ENCODE measurements at places on chromosomes 5 and 9. TPM values are rescaled to one million over a fixed set of nuclear protein-coding genes. Genes with fewer than 3 reads are reported as not detected.

- no peak for DNase-seq
Observed at GRCh38 chr9:89418474-89418845, 79.5 kb downstream of the SEMA4D start.

The CCL21 gene
- total RNA-seq: not detected

The SLC36A3 gene
- not detected for total RNA-seq

- DNase-seq: no peak
Observed at GRCh38 chr5:179753971-179754370, 21.3 kb downstream of the MAML1 start.

DNA sequence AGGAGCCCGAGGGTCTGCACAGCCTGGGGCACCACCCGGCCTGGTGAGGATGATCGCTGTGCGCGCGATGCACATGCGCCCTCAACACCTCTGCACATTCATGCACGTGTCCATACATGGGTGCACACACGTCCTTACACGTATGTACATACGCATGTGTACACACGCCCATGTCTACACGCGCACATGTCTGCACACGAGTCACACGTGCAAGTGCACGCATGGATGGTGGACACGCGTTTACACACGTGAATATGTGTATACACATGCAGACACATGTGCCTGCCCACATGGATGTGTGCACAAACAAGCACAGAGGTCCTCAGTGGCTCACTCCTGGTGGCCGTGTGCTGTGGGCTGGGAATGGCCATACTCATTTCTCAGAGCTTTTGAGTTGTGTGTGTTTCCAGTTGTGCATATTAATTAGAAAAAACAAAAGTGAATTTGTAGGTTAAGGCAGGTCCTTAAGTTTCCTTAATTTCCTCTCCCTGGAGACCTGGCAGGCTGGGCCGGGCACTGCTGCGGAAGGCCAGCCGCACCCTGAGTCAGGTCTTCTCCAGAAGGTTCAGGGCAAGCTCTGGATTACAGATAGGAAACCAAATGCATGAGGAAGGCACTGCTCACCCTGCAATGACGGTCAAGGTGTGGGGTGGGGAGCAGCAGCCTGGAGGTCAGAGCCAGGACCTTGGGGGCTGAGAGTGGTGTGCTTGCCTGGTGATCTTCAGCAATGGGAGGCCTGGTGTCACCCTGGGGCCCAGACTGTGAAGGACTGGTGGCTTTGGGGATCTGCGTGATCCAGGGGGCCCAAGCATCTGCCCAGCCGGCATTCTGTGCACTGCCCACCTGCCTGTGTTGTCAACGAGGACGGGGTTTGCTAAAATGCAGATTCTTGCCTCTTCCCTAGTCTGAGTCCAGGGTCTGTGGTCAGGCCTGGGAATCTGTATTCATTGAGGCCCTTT is 1.3 kb upstream of the RNU6ATAC start:
- DNase-seq: no peak

GRCh38 chr5:10162468-10162867 is 87.2 kb downstream of the ATPSCKMT start:
- DNase-seq: no peak

The RETREG1 gene
- 1.5 TPM for total RNA-seq

DNA sequence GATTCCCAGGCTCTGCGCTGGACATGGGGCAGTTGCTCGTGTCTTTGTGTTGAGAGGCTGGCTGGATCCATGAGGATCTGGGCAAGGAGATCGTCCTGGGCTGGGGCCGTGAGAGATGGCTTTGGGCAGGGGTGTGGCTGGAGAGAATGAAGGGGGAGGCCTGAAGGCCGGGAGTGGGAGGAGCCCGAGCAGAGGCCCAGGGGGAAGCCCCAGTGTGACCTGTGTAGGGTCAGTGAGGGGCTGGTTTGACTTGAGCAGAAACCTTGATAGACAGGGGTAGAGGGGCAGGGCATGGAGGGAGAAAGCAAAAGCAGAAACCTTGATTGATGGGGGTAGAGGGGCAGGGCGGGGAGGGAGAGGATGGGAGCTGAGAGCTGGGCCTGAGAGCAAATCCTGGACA is 54.4 kb upstream of the ASS1 start:
- no peak for DNase-seq

GRCh38 chr9:99977033-99977792 is 70.8 kb downstream of the STX17 start:
- no peak for DNase-seq

The BTNL8 gene
- total RNA-seq: not detected

DNA sequence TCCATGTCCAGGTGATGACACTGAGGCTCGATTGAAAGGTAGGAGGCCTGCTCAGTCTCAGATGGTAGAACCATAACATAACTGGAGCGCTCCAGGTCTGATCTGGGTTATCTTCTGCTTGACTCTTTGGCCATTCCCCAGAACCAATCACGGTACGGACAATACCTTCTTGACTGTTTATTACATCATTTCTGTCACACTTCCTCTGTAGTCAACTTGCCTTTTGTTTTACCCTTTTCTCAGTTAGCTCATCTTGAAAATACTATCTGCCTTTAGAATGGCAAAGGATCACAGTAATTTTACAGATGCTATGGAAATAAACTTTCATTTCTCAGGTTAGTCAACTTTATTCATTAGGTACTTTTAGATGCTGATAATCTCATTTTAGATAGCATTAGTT is 22.4 kb downstream of the GLRA1 start:
- DNase-seq: no peak

DNA sequence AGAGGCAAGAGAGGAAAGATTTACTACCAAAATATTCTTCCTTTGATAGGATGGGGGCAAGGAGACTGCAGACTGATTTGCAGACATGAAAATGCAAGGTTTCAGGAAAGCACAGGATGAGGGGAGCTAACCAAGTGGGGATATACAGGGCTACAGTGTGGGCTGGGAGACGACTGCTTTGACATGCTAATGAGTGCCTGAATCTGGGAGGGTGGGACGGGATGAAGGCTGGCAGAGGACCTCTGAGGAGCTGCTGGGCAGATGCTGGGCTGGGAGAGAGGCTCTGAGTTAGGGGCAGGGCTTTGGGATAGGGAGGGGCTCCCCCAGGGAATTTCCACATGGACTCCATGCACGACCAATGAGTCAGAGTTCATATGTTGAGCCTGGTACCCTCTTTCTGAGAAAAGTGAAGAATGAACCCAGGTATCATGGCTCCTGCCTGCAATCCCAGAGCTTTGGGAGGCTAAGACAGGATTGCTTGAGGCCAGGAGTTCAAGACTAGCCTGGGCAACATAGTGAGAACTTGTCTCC is 4.9 kb upstream of the CPLX2 start:
- DNase-seq: no peak

- DNase-seq: peak; percentile 21
Observed at GRCh38 chr5:147234825-147235635, at the start of gene STK32A. TSS of gene STK32A (plus strand) at chr5:147235026. CDS start at chr5:147239635, 4,609 bp downstream.

The ZNG1C gene
- 25.6 TPM for total RNA-seq

DNA sequence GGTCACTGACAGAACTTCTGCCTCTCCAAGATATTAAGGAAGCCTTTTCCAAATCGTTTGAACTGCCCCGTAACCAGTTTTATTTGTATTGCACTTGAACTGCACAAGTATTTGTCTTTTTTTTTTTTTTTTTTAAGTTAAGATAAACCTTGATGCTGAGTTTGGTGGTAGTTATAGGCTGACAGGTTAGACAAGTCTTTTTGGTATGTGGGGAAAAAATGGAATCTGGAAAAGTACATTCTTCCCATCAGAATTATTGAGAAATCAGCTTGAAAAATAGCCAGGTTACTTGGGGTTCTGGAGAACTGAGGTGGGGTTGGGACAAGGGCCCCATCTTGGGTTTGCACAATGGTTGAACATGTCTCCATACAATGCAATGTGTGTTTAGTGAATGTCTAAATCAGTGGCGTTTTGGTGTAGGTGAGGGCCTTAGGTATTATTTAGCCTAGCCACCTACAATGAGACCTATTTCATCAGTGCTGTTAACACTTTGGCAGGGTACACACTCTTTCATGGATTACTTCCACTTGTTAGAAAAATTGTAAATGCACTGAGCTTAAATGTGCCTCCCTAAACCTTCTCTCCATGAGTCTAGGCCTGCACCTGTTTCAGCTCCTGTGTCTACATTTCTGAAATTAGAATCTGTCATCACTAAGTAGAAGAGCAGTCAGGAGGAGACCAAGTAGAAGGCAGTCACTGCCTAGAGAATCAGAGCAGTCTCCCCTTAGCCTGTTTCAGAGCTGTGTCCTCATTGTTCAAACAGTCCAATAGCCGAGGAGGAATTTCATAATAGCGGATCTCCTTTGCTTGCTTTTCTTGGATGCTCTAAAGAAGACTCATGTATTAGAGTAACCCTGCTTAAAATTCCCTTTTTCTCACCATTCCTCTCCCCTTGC is 140.0 kb upstream of the HMHB1 start:
- DNase-seq: no peak

- DNase-seq: no peak
Observed at GRCh38 chr9:76516350-76516749, 57.4 kb downstream of the GCNT1 start.

- DNase-seq: no peak
Observed at GRCh38 chr9:16637218-16637617, 233.3 kb downstream of the BNC2 start.

The EGFL7 gene
- total RNA-seq: 60.2 TPM

The RABGAP1 gene
- total RNA-seq: 25.0 TPM

DNA sequence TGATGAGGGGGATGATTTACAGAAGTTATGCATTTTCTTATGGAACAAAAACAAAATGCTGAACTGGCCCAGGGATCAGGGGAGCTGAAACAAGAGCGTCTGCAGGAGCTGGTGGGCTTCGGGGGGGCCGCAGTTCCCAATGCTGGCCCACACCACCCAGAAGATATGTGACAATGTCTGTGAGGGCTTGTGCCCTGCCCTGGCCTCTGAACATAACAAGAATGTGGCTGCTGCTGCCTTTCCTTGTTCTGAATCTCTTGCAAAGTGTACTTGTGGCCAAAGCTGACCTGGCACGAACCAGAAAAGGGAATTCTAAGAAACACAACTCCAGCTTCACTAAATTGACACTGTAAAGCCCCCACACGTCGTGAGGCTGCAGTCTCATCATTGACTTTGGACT is 66.7 kb downstream of the SEC61B start:
- DNase-seq: no peak

GRCh38 chr5:17255471-17256021 is 38.1 kb downstream of the BASP1 start:
- no peak for DNase-seq

DNA sequence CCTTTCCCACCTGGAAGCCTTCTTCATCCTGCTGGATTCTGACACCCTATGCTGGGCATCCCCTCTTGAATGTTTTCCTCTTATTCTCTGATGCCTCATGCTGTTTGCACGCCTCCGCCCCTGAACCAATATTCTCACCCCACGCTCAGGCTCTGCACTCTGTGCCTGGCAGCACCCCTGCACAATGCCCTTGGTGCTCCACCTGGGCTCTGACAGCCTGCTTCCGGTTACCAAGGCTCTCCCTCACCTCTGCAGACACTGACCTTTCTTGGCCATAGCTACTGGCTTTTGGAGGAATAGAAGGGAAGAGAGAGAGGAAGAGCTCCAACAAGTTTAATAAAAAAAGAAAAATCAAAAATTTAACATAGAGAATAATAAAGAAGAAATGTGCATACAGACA is 108.7 kb upstream of the SHB start:
- no peak for DNase-seq

GRCh38 chr5:151094030-151094851 is 13.4 kb upstream of the TNIP1 start:
- no peak for DNase-seq

The IFNA13 gene
- not detected for total RNA-seq

The TAF1L gene
- total RNA-seq: not detected

The KIAA1958 gene
- 1.4 TPM for total RNA-seq

The AFAP1L1 gene
- total RNA-seq: 2.0 TPM

DNA sequence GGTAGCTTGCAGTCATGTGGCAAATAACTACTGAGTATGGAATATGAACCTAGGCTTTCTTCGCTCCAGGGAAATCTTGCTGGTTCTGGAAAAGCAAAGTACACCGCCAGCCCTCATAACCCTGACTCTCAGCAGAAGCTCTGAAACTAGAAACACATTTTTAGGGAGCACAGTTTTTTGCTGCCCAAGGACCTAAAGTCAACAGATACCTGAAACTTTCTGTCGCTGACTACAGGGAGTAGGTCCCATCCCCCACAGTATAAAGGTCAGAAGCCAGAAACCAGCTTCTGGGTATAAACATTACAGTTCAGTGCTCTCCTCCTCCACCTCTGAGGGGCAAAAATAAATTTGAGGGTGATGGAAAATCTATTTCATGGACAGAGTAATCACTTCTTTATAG is 3.0 kb downstream of the ATOX1 start:
- no peak for DNase-seq

The HACD4 gene
- total RNA-seq: not detected

DNA sequence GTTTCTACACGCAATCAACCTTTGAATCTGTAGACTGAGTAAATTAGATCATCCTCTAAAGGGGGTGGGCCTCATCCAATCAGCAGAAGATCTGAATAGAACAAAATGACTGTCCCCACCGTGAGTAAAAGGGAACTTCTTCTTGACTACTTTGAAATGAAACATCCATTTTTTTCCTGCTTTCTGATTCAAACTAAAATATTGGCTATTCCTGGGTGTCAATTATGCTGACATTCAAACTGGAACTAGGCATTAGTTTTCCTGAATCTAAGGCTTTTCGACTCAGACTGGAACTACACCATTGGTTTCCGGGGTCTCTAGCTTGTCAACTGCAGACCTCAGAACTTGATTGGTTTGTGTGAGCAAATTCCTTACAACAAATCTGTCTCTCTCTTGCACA is 772.2 kb upstream of the CDH10 start:
- no peak for DNase-seq

GRCh38 chr5:137666461-137666850 is 69.4 kb downstream of the KLHL3 start:
- DNase-seq: peak; percentile 43

The PCDHGB1 gene
- total RNA-seq: 0.43 TPM

DNA sequence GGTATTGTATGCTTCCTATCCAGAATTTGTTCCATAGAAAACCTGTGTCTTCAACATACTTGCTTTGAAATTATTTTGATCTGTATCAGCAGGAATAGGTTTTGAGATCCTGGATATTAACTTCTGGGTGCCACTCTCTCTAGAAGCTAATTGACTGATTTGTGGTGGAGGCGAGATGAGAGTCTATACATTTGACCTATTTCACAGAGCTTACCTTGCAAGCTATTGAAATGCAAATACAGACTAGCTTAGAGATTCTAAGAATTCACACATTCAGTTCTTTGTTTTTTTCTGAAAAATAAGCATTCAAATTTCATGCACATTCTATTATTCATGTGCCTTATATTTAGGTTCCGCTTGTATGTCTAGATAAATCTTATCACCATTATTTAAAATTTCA is 246.3 kb downstream of the MAST4 start:
- DNase-seq: no peak

The CDX1 gene
- total RNA-seq: not detected

GRCh38 chr5:78025540-78025939 is 249.4 kb upstream of the TBCA start:
- DNase-seq: no peak

DNA sequence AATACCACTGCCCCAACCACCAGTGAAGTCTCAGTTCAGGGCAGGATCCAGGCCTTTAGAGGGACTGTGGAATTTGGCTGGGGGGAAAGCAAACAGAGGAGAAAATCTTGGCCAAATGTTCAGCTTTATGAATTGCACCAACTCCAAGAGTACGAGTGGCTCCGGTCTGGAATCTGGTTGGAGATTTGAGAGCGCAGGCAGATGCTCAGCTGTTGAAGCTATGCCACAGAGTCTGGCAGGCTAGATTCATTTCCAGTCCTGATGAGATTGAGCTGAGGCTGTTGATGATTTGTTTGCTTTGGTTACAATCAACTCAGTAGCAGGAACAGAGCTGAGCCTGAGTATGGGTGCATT is 9.1 kb upstream of the HSPB3 start:
- no peak for DNase-seq
